ENCODE measurements at places on chromosomes 4 and X. TPM values are rescaled to one million over a fixed set of nuclear protein-coding genes. Genes with fewer than 3 reads are reported as not detected.

The C4orf50 gene
- 0.07 TPM for total RNA-seq

- H3K4me1 ChIP-seq = peaks cover 2% of the 10 kb centered on the region
- H3K27me3 ChIP-seq = no peaks in the 10 kb centered on the region
- no peak overlapping the region for H3K27ac ChIP-seq
- DNase-seq = peak; percentile 58
These were observed 4.3 kb upstream of the HAUS7 start for GRCh38 chrX:153474718-153475117.

DNA sequence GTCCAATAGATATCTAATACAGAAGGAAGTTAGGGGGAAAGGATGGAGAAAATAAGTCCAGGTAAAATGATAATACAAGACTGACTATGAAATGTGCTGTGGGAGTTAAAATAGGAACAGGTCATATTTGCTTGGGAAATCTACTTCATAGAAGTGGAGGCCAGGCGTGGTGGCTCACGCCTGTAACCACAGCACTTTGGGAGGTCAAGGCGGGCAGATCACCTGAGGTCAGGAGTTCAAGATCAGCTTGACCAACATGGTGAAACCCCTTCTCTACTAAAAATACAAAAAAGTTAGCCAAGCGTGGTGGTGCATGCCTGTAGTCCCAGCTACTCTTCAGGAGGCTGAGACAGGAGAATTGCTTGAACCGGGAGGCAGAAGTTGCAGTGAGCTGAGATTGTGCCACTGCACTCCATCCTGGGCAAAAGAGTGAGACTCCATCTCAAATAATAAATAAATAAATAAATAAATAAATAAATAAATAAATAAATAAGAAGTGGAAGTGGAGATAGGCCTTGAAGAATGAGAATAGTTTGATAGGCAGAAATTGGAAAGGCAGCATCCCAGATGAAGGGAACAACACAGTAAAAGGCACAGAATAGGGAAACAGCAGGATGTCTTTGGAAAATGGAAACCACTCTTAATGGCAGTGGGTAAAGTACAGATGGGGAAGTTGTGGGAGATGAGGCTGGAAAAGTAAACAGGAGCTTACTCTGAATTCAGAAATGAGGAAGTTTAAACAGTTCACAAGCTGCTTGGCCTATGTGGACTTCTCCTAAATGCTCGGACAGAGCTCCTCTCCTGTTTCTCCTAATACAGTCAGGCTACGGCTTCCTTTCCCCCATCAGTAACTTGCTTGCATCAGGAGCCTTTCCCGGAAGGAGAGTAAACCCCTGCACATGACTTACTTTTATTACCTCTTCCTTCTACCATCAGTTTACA lies 15.1 kb upstream of the GK start:
- H3K4me3 ChIP-seq = no peak overlapping the region
- DNase-seq = no peak
- H3K4me1 ChIP-seq = peaks cover 20% of the 10 kb centered on the region
- no peak overlapping the region for H3K27ac ChIP-seq

DNA sequence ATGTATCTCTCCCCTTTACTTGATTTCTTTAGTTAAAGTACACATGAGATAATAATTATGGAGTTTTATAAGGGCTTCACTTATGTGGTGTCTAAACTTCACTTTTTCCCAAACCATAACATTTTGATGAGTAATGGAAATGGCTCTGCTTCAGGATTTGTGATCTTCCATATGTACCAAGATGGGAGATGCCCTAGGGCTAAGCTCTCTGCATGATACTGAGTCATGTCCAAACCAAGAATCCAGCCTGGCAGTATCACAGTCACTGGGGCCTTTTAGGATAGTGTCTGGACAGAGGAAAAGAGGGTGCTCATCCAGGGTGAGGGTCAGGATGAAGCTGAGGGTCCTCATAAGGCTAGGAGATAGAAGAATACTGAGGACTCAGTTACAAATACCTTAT lies 47.9 kb upstream of the PAGE3 start:
- H3K36me3 ChIP-seq = no peaks in the 10 kb centered on the region
- H3K27me3 ChIP-seq = no peaks in the 10 kb centered on the region
- no peak overlapping the region for H3K27ac ChIP-seq
- H3K4me1 ChIP-seq = no peaks in the 10 kb centered on the region

DNA sequence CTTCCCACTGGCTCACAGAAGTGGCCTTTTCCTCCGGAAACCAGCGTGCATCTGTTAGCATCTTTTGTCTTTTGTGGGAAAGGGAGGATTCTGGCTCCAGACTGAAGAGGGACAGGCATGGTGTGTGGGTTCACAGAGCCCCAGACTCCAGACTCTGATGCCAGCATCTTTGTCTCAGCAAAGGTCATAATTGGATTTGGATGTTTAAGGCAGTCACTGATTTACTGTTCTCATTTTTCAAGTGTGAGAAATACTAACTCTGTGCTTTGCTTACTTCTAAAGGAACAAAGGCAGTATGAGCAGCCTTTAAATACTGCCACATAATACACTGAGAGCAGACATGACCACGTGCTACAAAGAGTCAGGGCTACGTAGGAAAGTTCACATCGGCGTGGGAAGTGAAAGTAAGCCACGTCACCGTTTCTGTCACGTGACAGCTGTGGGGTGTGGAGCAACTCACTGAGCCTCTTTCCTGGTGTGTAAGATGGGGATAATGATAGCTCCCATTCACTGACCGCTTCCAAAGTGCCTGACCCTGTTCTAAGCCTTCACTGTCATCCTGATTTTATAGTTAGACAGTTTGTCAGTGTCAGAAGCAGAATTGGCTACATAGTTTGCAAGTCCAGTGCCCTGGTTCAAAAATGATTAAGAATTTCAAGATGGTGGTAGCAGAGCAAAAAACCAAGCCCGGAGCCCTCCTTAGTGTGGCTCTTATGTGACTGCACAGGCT lies 24.8 kb upstream of the TMSB4X start:
- peak overlapping the region; percentile 96 for H3K27ac ChIP-seq
- DNase-seq = peak; percentile 94
- H3K36me3 ChIP-seq = peaks cover 2% of the 10 kb centered on the region
- H3K4me3 ChIP-seq = peak overlapping the region; percentile 77

- DNase-seq = no peak
- H3K36me3 ChIP-seq = no peaks in the 10 kb centered on the region
- H3K27ac ChIP-seq = no peak overlapping the region
- no peaks in the 10 kb centered on the region for H3K27me3 ChIP-seq
- no peak overlapping the region for H3K4me3 ChIP-seq
These were observed 171.5 kb upstream of the VEGFC start for GRCh38 chr4:176964116-176964691.

DNA sequence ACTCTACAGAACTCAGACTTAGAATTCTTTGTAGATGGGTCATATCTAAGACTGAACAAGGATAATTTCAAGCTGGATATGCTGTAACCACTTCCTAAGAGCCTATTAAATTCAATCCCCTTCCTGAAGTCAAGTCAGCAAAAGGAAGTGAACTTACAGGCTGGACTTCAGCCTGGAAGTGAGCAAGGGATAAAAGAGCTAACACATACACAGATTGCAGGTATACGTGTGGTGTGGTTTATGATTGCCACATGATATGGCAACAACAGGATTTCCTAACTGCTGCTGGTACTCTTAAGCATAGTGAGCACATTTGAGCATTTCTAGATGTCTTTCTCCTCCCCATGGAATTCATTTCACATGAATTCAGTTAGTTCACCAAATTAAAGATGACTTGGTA lies 38.2 kb upstream of the UXT start:
- no peaks in the 10 kb centered on the region for H3K36me3 ChIP-seq
- H3K27ac ChIP-seq = no peak overlapping the region
- DNase-seq = no peak
- no peak overlapping the region for H3K4me3 ChIP-seq
- H3K27me3 ChIP-seq = peaks cover 4% of the 10 kb centered on the region

DNA sequence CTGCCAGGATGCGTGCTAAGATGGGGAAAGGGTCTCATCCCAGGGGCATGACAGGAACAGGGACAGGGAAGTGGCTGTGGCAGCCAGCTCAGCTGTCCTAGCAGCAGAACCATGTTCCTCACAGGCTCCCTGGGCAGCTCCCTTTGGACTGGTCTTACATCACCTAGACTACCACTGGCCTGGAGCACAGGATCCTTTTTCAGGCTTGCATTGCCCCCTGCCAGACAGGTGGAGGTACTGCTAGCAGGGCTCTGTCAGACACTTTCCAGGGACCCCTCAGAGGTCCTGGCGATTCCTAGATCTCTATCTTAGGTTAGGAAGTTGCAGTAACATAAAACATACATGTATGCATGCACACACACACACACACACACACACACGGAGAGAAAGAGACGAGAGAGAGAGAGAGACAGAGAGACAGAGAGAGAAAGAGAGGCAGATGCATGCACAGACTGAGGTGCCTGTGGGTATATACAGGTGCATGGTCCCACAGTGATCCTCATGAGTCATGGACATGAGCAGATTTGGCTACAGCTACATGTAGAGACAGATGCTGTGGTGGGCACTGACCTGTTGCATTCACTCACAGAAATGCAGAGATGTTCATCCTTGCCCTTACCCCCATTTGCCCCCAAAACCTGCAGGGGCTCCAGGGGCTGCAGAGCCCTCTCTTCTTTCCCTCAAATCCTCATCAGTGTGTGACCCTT lies 63.6 kb downstream of the STARD8 start:
- DNase-seq = peak; percentile 29
- no peak overlapping the region for H3K4me3 ChIP-seq
- H3K36me3 ChIP-seq = no peaks in the 10 kb centered on the region
- H3K4me1 ChIP-seq = no peaks in the 10 kb centered on the region

DNA sequence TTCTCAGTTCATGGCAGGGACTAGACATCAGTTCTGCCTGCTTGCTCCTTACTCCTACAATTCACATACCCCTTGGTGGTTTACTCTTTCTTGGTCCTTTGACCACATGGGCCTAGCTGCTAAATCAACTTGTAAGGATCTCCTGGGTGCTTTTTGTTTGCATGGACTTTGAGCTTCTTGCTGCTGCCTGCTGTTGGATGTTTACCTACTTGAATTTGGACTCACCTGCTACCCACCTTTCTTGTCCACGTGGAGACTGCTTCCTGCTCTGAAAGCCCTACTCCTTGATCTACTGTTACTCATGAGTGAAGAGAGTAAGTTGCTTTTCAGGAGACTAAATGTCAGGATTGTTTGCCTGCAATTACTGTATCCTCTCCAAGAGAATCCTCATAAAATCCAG lies 15.2 kb upstream of the ARHGAP24 start:
- no peaks in the 10 kb centered on the region for H3K27me3 ChIP-seq
- no peak for DNase-seq
- no peaks in the 10 kb centered on the region for H3K4me1 ChIP-seq
- H3K4me3 ChIP-seq = no peak overlapping the region
- H3K27ac ChIP-seq = no peak overlapping the region

- H3K4me3 ChIP-seq = no peak overlapping the region
- no peaks in the 10 kb centered on the region for H3K36me3 ChIP-seq
- no peaks in the 10 kb centered on the region for H3K4me1 ChIP-seq
- no peak overlapping the region for H3K27ac ChIP-seq
- DNase-seq = peak; percentile 26
- H3K27me3 ChIP-seq = no peaks in the 10 kb centered on the region
These were observed 168.1 kb downstream of the GLRA2 start for GRCh38 chrX:14697451-14697850.

GRCh38 chrX:136390921-136391320 lies 90.2 kb downstream of the ADGRG4 start:
- DNase-seq = no peak
- H3K4me3 ChIP-seq = no peak overlapping the region
- no peaks in the 10 kb centered on the region for H3K4me1 ChIP-seq
- peaks cover 2% of the 10 kb centered on the region for H3K27me3 ChIP-seq

- no peaks in the 10 kb centered on the region for H3K36me3 ChIP-seq
- no peak for DNase-seq
- H3K4me1 ChIP-seq = no peaks in the 10 kb centered on the region
- H3K4me3 ChIP-seq = no peak overlapping the region
- H3K27me3 ChIP-seq = peaks cover 2% of the 10 kb centered on the region
These were observed 19.6 kb upstream of the TCEAL4 start for GRCh38 chrX:103565752-103566151.

GRCh38 chrX:77076896-77077295 lies 370.3 kb upstream of the FGF16 start:
- H3K27ac ChIP-seq = no peak overlapping the region
- H3K4me1 ChIP-seq = no peaks in the 10 kb centered on the region
- DNase-seq = no peak
- H3K36me3 ChIP-seq = no peaks in the 10 kb centered on the region

GRCh38 chrX:134908356-134908755 lies 82.4 kb upstream of the SMIM10 start:
- no peaks in the 10 kb centered on the region for H3K36me3 ChIP-seq
- H3K27me3 ChIP-seq = no peaks in the 10 kb centered on the region
- H3K4me3 ChIP-seq = no peak overlapping the region

DNA sequence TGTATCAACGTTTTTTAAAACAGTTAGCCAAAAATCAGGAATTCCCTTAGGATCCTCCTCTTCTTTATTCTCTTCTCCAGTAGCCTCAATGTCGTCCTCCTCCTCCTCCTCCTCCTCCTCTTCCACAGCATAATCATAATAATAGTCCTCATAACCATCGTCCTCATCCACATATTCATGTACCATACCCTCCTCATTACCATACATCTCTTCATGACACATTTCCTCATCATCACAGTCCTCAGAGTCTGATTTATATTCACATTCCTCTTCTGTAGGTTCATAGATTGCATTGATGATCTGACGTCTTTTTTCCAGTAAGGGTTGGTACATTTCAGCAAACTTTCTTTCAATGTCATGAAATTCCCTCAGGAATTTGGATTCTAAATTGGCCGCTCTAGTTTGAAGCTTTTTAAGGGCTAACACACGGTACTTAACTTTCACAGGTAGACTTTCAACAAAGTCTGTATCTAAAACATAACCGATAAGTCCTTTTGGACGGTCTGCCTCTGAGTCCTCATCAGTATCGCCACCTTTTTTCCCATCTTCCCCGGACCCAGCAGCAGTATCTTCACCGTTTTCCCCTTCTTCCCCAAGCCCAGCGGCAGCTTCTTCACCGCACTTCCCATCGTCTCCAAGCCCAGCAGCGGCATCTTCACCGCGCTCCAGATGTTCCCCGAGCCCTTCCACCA lies 771 bp downstream of the NAP1L2 start:
- H3K27me3 ChIP-seq = no peaks in the 10 kb centered on the region
- peak overlapping the region; percentile 92 for H3K4me3 ChIP-seq
- no peak for DNase-seq
- H3K4me1 ChIP-seq = peaks cover 16% of the 10 kb centered on the region
